Omental fat pad (tissue), 4 donors: ENCODE measurements at places on chromosomes 3 and 15. TPM values are rescaled to one million over a fixed set of nuclear protein-coding genes. Genes with fewer than 3 reads are reported as not detected.

The CFAP92 gene
- total RNA-seq, result not detected

The LMCD1 gene
- total RNA-seq, result 253 TPM

The ACVR2B gene
- 2.7 TPM for total RNA-seq

The TP53BP1 gene
- 39.0 TPM for total RNA-seq

The SOX14 gene
- not detected for total RNA-seq

The GRAMD1C gene
- total RNA-seq, result 2.5 TPM

The DGKG gene
- 3.4 TPM for total RNA-seq

The TRPM7 gene
- 55.5 TPM for total RNA-seq

The SLC24A1 gene
- total RNA-seq, result 6.6 TPM

The RBP2 gene
- not detected for total RNA-seq

The CD200 gene
- 59.1 TPM for total RNA-seq

The PXK gene
- total RNA-seq, result 25.3 TPM

The ACAA1 gene
- total RNA-seq, result 57.9 TPM

The NANOGP8 gene
- total RNA-seq, result not detected

The NR1I2 gene
- not detected for total RNA-seq

The THRB gene
- total RNA-seq, result 18.6 TPM

The GNL3 gene
- 371 TPM for total RNA-seq

The GALNT15 gene
- 558 TPM for total RNA-seq
